NCI-H146 (cell line): ENCODE measurements at places on chromosomes 3 and 15.

DNA sequence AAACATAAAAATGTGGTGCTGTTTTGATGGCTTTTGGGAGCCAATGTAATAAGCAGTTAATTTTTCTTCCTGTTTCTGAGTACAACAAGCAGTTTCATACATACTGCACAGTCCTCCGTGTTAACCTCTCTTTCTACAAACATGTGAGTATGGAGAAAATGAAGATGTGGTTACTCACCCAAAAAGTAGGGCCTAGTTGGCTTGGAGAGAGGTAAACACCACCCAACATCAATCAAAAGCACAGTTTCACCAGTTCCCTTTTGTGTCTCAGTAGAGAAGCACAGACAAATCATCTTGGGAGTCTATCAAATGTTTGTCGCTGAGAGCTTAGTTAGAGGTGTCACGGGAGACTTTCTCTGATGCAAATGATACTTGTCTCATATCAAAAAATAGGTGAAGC is 320.2 kb downstream of the UNC13C start:
- DNase-seq: no peak

DNA sequence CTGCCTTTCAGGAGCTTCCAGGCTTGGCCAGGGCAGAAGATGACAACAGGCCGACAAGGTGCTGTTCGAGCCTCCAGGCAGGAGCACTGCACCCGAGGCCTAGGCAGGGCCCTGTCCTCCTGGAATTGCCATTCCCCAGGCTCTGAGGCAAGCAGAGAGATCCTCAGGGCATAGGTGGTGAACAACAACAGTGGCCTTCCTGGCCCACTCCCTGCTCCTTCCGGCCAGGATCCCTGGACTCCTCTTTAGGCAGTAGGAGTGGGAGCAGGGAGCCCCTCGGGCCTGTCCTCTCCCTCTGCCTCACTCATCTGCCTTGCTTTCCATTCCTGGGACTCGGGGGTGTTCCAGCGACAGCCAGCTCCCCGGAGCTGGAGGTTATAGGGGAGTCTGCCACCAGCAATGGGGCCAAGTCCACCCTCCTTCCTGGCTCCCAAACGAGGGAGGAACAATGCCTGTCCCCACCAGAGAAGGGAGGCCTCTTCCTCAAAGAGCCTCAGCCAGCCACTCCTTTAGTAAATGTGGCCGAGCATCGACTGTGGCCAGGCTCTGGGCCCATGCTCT is 135.0 kb downstream of the NUP210 start:
- DNase-seq: no peak

GRCh38 chr3:185120126-185120525 is 32.7 kb downstream of the C3orf70 start:
- no peak for DNase-seq

GRCh38 chr3:128155616-128156360 is 2.5 kb downstream of the EEFSEC start:
- DNase-seq: no peak

- no peak for DNase-seq
Measured at GRCh38 chr3:120280566-120280965, 4.5 kb downstream of the GPR156 start.

DNA sequence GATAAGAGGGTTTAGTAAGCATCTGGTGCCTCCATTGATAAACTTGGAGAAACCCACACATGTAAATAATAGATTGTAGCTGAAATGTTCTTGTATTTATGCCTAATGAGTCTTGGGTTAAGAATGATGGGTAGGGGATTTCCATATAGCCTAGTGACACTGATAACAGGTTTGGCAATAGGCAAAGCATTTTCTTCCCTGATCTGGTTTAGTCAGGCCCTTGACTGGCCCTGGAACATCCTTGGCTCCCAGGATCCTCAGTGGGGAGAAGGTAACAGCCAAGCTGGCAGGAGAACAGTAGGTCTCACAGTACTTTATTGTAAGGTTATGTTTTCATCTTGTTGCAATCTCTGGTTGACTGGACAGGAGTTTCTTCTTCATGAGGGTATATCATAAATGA is 228.4 kb downstream of the DIPK2A start:
- DNase-seq: no peak

GRCh38 chr15:77226652-77227051 is 155.7 kb upstream of the TSPAN3 start:
- DNase-seq: no peak

- DNase-seq: no peak
Measured at GRCh38 chr15:89633585-89633984, 21.7 kb downstream of the KIF7 start.

DNA sequence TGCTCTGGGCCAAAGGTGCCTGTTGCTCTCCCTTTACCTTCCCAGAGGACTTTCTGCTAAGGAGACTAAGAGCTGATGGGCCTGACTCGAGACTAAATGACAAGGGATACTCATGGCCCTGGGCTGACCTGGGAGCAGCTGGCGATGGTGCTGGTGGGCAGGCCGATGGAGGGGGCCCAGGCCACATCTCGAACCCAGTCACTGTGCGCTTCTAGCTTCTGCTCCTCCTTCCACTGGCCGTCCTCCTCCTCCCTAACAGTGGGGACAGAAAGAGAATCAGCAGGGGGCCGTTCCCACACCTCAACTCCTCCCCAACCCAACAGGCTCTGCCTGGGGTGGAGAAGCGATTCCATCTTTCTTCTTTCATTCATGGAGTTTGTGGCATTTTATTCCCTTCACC is 12.2 kb upstream of the GHRL start:
- DNase-seq: no peak

DNA sequence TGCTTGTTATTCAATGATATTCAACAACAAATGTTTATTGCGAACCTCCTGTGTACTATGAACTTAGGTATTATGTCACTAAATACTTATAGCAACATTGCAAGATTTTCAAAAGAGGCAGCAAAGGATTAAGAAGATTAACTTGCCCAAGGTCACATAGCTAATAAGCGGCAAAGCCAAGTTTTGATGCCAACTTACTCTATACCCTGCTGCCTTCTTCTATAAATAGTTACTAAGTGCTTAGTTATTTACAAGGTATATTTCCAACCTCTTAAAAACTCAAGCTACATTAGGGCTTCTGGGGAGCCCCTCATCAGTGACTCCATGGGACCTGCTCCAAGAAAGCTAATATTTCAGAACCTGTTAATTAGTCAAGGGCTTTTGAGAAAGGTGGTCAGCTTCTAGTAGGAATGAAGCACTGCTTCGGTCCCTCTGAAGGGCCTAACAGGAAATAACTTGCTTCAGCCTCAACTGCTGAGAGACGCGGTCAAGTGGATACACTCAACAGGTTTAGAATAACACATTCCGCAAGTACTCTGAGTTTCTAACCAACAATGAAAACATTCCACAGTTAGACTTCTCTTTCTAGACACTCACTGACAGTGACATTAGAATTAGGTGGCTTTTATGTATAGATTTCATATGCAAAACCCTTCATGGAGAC is 125.5 kb downstream of the DGKG start:
- DNase-seq: no peak

- DNase-seq: no peak
Measured at GRCh38 chr3:15347063-15347736, 14.8 kb upstream of the SH3BP5 start.

GRCh38 chr3:127052121-127052561 is 69.2 kb downstream of the PLXNA1 start:
- no peak for DNase-seq

DNA sequence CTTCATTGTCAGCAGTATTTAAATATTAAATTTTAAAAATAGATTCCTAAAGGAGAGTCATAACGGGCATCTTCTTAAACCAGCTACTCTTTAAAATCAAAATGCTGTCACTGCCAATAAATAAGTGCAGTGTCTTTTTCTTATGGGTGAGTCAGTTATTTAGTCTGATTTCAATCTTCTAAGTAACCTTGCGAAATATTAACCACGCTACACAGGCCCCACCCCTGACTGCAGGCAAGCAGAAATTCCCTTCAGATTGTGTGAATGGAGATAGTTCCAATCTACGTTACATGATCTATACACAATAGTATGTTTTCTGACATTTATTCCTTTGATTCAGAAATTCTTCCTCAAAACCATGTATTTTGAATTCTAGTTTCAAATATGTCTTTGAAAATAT is 141.5 kb downstream of the GADL1 start:
- DNase-seq: no peak

DNA sequence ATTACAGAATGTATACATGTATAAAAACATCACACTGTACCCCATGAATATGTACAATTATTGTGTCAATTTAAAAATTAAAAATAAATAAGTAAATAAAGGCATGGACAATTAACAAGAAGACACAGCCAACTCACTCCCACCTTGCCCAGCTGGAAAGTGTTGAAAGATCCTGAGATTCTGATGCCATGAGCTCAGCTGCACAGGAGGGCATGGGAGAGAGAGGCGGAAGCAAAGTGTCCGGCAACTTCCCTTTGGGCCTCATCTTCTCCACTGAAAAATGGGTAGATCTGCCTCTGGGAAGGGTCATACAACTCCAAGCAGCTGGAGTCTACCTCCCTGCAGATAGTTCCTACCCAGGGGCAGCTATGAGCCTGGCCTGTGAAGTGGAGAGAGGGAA is 277.3 kb downstream of the UACA start:
- DNase-seq: no peak

- DNase-seq: no peak
Measured at GRCh38 chr3:94928921-94929320, 866.1 kb downstream of the NSUN3 start.

- peak; percentile 36 for DNase-seq
Measured at GRCh38 chr3:38662544-38662943, 13.1 kb upstream of the SCN5A start.

DNA sequence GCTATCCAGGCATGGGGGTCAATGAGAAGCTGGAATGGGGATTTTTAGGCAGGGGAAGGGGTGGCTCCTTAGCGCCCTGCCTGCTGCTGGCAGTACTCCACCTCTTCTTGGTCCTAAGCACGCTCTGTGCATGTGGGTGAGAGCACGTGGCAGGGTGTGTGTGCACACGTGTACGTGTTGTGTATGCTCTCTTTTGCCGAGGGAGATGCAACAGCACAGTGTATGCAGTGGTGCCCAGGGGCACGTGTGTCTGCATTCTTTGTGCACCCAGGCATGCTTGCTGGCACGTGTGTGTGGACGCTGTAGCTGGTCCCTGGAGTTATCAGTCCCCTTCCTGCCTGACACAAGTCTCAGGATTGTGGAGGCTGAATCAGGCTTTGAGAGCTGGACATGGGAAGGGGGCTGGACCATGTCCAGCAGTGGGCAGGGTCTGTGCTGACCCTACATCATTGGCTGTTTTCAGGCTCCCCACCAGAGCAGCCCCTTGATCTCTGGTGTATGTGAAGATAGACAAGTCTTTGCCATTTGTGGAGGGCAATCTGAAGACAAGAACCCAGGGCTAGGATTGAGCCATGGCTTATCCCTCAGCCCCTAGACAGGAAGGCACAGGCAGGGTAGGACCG is 1.9 kb upstream of the CAMKV start:
- no peak for DNase-seq

DNA sequence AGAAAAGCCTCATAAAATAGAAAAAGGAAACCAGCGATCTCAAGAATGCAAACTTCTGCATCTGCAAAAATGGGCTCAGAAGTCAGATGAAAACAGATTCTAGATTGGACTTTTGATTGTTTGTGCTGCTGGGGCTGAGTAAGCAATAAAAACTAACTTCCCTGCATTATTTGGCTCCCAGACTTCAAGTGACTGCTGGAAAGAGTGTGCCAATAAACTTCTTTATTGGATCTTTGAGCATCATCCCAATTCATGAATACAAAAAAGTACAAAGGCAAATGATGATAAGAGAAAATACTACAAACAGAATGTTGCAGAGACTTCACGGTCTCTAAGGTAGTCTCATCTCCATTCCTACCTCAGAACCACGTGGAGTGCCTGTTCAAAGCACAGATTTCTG is 97.9 kb downstream of the FGF12 start:
- DNase-seq: no peak
